Adrenal gland (tissue), 19 donors: ENCODE measurements at places on chromosomes 13 and 19. TPM values are rescaled to one million over a fixed set of nuclear protein-coding genes. Genes with fewer than 3 reads are reported as not detected.

- no peak for DNase-seq
Measured at GRCh38 chr13:110119935-110120905, 186.7 kb downstream of the COL4A1 start.

- peak; percentile 59 for DNase-seq
Measured at GRCh38 chr19:42216653-42217519, 591 bp downstream of the DEDD2 start.

- DNase-seq = no peak
Measured at GRCh38 chr13:113723410-113724015, 35.5 kb upstream of the TMEM255B start.

- no peak for DNase-seq
Measured at GRCh38 chr13:47929156-47929555, 71.9 kb downstream of the SUCLA2 start.

GRCh38 chr19:50601407-50602088, 33.3 kb upstream of the LRRC4B start:
- no peak for DNase-seq

DNA sequence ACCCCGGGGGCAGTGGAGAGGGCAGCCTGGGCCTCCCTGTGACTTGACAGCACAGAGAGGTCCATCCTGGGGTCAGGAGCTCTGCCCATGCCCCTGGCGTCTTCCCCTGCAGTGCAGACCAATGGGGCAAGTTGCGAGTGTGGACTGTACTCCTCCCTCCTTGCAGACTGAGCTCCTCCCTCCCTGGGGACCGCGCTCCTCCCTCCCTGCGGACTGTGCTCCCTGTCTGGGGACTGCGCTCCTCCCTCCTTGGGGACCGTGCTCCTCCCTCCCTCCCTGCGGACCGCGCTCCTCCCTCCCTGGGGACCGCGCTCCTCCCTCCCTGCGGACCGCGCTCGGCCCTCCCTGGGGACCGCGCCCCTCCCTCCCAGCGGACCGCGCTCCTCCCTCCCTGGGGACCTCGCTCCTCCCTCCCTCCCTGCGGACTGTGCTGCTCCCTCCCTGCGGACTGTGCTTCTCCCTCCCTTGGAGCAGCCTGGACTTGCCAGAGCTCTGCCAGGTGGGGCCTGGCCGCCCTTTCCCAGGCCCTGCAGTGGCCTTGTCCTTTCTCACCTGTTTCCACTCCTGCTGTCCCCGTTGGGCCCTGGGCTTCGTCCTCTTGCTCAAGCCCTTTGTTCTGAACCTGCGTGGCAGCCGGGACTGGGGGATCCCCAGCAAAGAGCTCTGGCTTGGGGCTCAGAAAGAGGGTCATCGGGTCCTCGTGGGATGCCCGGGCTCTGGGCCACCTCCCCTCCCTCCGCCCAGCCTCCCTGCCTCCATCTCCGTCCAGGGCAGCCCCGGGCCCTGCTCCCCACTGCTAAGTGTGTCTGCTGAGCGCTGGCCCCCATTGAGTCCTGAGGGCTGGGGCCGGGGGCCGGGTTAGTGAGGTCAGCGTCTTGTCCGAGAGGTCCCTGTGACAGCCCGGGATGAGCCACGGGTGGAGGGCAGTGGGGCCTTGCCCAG, 6.8 kb downstream of the GAMT start:
- DNase-seq = no peak

DNA sequence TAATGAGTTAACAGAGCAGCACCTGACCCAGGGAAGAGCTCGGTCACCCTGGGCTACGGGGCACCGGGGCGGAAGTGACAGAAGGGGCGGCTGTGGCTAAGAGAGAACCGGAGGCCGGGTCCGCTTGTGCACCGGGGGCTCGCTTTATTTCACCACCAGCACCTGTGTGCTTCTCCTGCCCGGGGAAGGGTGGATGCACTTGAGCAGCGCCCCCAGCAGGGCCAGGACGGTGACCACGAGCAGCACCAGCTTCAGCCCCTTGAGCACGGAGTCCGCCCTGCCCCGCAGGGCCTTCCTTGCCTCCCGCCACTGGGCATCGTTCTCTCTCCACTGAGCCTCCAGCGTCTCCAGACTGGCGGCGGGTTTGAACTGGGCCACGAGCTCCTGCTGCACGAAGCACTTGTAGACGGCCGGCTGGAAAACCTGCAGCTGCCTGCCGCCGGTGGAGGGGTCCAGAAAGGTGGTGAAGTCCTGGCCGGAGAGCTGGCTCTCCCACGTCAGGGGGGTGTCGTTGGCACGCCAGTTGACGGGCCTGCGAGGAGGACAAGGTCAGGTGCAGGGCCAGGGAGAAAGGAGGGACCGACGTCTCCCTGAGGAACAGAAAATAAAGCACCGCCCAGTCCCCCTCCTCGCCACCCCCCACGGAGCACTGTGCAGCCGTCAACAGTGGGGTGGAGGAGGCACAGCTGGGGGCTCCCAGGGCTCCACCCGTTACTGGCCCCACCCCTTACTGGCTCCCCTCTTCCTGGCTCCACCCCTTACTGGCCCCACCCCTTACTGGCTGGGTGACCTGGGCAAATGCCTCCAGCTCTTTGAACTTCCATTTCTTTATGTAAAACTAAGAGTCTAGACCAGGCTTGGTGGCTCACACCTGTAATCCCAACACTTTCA, 3.6 kb downstream of the FAM187B start:
- DNase-seq = peak; percentile 47

- DNase-seq = no peak
Measured at GRCh38 chr19:30564551-30565011, 192.4 kb downstream of the ZNF536 start.

GRCh38 chr13:75506018-75506417, 24.0 kb upstream of the TBC1D4 start:
- DNase-seq = no peak

DNA sequence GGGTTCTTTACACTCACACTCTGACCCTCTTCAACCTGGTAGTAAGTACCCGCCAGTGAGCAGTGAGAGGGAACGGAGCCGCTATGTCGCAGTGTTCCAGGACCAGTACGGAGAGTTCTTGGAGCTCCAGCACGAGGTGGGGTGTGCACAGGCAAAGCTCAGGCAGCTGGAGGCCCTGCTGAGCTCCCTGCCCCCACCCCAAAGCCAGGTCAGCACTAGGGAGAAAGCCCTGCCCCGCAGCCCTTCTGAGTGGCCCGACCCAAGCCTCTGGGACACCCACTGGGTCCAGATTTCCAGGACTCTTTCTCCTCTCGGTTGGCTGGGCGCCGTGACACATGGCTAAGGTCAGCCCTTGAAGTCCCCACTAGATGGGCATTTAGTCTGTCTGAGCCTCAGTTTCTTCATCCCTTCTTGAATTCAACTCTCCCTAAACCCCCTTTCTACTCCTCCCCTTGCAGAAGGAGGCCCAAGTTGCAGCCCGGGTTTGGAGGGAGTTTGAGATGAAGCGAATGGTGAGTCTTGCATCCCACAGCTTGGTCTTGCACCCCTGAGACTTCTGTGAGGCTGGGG, 1.9 kb downstream of the OCEL1 start:
- peak; percentile 16 for DNase-seq

DNA sequence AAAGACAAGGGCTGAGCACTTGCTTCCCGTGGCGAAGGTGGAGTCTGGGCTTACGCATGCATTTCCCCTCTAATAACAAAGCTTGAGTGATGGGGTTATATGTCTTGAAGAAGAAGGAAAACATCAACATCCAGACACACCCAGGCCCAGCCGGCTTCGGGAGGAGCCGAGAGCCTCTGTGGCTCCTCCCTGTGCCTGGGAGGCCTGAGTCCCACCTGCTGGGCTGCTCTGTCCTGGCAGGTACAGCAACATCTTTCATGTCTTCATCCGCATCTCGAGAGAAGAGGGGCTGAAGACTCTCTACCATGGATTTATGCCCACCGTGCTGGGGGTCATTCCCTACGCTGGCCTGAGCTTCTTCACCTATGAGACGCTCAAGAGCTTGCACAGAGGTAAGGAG, 30.6 kb downstream of the TMEM161A start:
- no peak for DNase-seq

GRCh38 chr19:16791942-16792341, 37.3 kb upstream of the SIN3B start:
- no peak for DNase-seq

DNA sequence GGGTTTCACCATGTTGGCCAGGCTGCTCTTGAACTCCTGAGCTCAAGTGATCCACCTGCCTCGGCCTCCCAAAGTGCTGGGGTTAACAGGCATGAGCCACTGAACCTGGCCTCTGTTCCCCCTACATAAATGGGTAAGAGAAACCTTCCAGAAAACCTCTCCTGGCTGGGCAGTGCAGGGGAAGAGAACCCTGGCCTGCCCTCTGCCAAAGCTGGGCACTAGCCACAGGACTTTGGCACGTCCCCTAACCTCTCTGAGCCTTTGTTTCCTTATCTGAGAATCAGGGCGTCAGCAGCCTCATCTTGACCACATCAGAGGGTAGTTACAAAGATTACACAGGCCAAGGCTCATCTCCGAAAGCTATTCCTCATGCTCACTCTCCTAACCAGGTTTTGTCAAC, 2.2 kb downstream of the SBSN start:
- DNase-seq = no peak

DNA sequence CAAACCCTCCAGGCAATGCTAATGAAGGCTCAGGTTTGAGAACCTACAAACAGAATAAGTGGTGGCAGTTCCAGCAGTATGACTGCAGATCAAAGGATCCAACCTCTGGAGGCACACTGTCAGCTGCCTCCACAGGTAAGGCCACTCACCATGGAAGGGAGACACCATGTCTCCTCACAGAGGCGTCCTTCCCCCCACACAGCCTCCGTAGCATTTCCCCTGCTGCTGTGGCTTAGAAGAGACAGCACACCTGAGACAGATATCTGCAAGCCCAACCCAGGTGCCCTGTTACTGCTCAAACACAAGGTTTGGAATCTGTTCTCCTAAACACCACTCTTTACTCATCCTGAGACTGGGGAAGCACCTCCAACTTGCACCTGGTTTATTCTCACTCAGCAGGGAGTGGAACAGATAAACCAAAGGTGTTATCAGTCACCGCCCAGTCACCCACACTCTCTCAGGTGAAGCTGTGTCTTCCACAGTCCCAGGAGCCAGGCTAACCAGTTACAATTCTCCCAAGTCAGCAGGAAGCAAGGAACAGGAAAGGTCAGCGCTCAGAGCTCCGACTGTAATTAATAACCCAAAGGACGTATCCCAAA, 311.2 kb downstream of the FOXO1 start:
- no peak for DNase-seq

DNA sequence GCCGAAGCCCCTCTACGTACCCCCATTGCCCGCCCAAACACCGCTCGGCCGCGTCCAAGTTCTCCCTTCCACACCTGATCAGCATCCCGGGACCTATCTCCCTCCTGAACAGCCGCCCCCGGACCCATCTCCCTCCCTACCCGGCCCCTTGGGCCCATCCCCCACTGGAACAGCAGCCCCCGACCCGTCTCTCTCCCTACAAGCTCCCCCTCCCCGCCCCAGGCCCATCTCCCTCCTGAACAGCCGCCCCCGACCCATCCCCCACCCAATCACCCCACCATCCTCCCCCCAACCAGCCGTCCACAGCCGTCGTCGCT, 610 bp downstream of the ZSCAN1 start:
- no peak for DNase-seq

- DNase-seq = no peak
Measured at GRCh38 chr13:53408847-53409568, 380.4 kb downstream of the OLFM4 start.

DNA sequence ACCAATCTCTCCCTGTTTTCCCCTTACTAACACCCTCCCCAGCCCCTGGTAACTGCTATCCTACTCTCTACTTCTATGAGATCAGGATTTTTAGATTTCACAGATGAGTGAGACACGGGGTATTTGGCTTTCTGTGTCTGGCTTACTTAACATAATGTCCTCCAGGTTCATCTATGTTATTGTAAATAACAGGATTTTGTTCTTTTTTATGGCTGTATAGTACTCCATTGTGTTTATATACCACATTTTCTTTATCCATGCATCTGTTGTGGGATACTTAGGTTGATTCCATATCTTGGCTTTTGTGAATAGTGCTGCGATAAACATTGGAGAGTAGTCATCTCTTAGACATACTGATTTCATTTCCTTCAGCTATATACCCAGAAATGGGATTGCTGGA, 28.5 kb upstream of the ATP11A start:
- DNase-seq = no peak

- no peak for DNase-seq
Measured at GRCh38 chr13:45206340-45206739, 5.5 kb upstream of the KCTD4 start.

- DNase-seq = no peak
Measured at GRCh38 chr19:33464733-33465115, 56.9 kb downstream of the PEPD start.

DNA sequence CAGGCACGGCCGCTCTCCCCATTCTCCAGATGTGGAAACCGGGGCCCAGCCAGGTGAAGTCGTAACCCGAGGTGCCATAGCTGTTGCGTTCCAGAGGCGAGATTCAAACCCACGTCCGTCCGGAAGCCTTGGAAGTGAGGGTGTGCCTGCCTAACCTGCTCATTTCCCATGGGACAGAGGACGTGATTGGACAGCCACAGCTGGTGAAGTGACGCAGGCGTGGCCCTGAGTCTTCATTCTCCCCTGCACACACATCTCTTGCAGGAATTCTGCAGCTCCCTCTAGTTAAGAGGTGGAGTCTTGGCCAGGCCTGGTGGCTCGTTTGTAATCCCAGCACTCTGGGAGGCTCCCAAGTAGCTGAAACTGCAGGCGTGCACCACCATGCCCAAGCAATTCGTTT, 16.8 kb downstream of the MEIS3 start:
- DNase-seq = no peak

DNA sequence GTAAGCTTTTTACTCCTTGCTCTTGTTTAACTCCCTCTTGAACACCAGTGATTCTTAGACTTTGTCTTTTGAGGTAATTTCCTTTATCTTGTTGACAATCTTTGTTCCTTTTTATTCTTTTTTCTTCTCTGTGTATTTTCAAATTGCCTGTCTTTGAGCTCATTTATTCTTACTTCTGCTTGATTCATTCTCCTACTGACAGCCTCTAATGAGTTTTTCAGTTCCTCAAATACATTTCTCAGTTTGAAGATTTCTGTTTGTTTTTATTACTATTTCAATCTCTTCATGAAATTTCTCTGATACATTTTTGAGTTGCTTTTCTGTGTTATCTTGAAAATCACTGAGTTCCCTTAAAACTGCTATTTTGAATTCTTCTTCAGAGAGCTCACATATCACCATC, 154.1 kb downstream of the ATP8A2 start:
- DNase-seq = no peak

GRCh38 chr19:16398530-16399249, 73.1 kb downstream of the EPS15L1 start:
- no peak for DNase-seq

- DNase-seq = no peak
Measured at GRCh38 chr13:64917566-64917965, 2312.6 kb downstream of the PCDH9 start.

GRCh38 chr19:6551607-6552450, 21.0 kb downstream of the TNFSF9 start:
- no peak for DNase-seq

The APOE gene
- 10,315 TPM for total RNA-seq

The ZNF296 gene
- total RNA-seq = 1.2 TPM

The TMEM150B gene
- 20.8 TPM for total RNA-seq

The PLK5 gene
- 0.15 TPM for total RNA-seq

The C1QTNF9B gene
- not detected for total RNA-seq

The SRRM5 gene
- total RNA-seq = 0.18 TPM

The DOCK9 gene
- total RNA-seq = 27.4 TPM

The SYNGR4 gene
- total RNA-seq = not detected
